Thoracic aorta (tissue), 2 donors: ENCODE measurements at places on chromosomes 16 and 17.

DNA sequence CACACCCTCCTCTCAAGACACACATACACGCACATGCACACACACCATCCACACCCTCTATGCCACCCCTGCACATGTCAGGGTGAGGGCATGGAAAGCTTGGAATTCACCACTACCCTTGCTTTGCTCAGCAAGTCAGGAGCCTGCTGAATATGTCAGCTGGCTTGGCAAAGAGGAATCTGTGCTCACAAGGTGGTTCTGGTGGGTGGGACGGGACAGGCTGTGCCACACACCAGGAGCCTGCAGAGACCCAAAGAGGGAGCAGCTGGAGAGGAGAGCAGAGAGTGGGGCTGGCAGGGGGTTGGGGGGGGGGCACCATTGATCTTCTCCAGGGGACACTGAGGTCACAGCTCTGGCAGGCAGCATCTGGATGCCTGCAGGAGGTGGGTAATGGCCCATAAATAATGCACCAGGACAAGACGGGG, 48.7 kb upstream of the NDRG4 start:
- H3K27me3 ChIP-seq, result no peaks in the 10 kb centered on the region
- DNase-seq, result no peak
- H3K4me3 ChIP-seq, result no peak overlapping the region
- H3K4me1 ChIP-seq, result no peaks in the 10 kb centered on the region

GRCh38 chr16:9091867-9092281, 430 bp downstream of the HAPSTR1 start:
- no peak for DNase-seq
- peak overlapping the region; percentile 98 for H3K27ac ChIP-seq
- H3K4me1 ChIP-seq, result peaks cover 38% of the 10 kb centered on the region

DNA sequence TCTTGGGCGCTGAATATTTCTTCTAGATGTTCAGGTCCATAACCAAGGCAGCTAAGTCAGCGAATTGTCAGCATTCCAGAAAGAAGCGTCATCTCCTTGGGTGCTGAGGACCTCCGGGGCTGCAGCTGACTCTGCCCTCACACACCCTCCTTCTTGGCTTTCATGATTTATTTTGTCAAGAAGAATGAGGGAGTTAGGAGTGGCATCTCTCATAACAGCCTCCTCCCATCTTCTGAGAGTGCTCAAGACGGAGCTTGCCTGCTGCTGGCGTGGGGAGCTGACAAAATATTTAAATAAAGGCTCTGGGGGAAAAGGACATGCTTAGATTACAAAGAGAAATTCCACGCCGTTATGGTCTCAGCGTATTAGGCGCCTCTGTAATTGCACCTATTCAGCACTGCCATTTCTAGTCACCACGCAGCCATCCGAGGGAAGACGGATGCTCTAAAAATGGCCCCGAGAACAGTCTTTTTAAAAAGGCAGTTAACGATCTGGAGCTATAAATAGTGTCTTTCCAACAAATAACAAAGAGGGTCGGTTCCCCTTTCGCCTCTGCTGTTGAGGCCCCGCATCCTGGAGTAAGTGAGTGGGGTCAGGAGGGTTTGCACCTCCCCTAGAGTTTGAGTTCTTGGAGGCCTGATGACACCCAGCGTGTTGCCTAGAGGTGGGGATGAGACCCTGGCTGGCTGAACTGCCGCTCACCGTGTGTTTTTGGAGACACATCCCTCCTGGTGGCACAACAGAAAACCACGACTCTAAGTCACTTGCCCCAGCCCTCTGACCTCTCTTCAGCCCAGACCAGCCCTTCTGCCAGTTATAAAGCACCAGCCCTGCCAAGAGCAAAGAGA, 187.0 kb downstream of the CCDC182 start:
- peak overlapping the region; percentile 31 for H3K4me3 ChIP-seq
- peaks cover 44% of the 10 kb centered on the region for H3K4me1 ChIP-seq
- peak overlapping the region; percentile 12 for H3K27ac ChIP-seq
- no peak for DNase-seq
- H3K36me3 ChIP-seq, result no peaks in the 10 kb centered on the region
- no peaks in the 10 kb centered on the region for H3K27me3 ChIP-seq

DNA sequence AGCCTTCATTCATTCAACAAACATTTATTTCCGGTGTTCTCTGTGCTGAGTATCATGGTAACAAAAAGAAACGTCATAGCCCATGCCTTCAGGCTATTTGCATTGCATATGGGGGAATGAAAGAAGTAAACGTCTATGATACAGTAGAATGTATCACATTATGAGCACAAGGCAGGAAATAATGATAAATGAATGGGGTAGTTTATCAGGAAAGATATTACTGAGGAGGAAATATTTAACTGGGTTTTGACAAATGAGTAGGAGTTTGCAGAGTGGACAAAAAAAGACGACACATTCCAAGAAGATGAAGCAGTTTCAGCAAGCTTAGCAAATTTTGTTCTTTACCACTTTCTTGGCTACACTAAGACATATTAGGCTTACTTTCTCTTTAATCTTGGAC, 1.3 kb upstream of the KRTAP4-7 start:
- no peaks in the 10 kb centered on the region for H3K27me3 ChIP-seq
- H3K4me3 ChIP-seq, result no peak overlapping the region
- no peak overlapping the region for H3K27ac ChIP-seq
- no peaks in the 10 kb centered on the region for H3K4me1 ChIP-seq
- no peak for DNase-seq
- H3K36me3 ChIP-seq, result no peaks in the 10 kb centered on the region

DNA sequence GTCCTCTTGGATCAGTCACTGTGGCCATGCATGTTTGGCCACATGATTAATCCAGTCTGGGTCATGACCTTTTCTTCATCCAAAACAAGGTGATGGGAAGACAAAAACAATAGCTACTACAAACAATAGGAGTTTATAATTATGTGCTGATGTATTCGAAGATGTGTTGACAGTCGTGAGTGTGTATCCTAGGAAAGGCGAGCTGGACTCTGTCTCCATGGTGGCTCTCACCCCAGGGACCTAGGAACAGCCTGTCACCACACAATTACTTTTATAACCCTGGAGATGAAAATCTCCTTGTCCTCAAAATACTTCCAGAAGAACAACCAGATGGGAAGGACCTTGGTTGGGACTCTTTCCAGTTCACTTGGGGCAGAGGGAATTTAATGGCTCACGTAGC, 9.8 kb upstream of the PLK1 start:
- DNase-seq, result no peak
- no peak overlapping the region for H3K27ac ChIP-seq
- no peak overlapping the region for H3K4me3 ChIP-seq
- peaks cover 60% of the 10 kb centered on the region for H3K36me3 ChIP-seq
- no peaks in the 10 kb centered on the region for H3K27me3 ChIP-seq

DNA sequence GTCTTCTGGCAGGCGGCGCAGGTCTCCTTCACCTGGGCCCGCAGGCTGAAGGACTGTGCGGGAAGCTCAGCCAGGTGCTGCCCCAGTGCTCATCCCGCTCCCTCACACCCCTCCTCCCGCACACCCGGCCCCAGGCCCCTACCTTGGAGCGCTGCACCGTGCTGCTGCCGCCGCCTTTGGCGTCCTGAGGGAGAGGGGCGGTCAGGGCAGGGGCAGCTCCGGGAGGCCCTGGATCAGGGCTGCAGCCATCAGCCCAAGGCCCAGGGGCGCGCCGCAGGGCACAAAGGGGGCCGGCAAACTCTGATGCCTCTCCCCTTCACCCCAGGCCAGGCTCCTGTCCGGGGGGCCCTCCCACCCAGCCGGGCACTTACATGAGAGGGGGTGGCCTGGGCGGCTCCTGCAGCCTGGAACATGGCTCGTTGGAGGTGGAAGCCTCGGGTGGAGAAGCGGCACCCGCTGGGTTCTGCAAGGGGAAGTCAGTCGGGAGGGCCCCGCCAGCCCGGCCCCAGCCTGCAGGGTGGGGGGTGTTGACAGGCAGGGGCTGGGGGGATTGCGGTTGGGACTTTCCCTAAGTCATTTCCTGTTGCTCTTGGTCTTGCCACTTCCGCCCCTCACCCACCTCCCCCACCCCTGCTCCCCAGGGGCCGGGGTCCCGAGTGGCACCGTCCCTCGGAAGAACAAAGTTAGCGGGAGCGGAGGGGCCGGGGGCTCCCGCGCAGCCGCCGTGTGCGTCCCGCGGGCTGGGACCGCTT, 863 bp downstream of the LIMD2 start:
- no peaks in the 10 kb centered on the region for H3K27me3 ChIP-seq
- H3K36me3 ChIP-seq, result peaks cover 21% of the 10 kb centered on the region
- peaks cover 24% of the 10 kb centered on the region for H3K4me1 ChIP-seq
- peak overlapping the region; percentile 68 for H3K27ac ChIP-seq
- DNase-seq, result no peak

- H3K27ac ChIP-seq, result peak overlapping the region; percentile 69
- H3K4me3 ChIP-seq, result peak overlapping the region; percentile 91
- no peaks in the 10 kb centered on the region for H3K27me3 ChIP-seq
- no peaks in the 10 kb centered on the region for H3K36me3 ChIP-seq
- peaks cover 20% of the 10 kb centered on the region for H3K4me1 ChIP-seq
These were observed 949 bp upstream of the GSPT1 start for GRCh38 chr16:11916524-11917285.

- H3K36me3 ChIP-seq, result no peaks in the 10 kb centered on the region
- H3K27me3 ChIP-seq, result no peaks in the 10 kb centered on the region
- no peak for DNase-seq
- H3K27ac ChIP-seq, result no peak overlapping the region
- no peaks in the 10 kb centered on the region for H3K4me1 ChIP-seq
- no peak overlapping the region for H3K4me3 ChIP-seq
These were observed 6.4 kb downstream of the NECAB2 start for GRCh38 chr16:83974475-83974874.

DNA sequence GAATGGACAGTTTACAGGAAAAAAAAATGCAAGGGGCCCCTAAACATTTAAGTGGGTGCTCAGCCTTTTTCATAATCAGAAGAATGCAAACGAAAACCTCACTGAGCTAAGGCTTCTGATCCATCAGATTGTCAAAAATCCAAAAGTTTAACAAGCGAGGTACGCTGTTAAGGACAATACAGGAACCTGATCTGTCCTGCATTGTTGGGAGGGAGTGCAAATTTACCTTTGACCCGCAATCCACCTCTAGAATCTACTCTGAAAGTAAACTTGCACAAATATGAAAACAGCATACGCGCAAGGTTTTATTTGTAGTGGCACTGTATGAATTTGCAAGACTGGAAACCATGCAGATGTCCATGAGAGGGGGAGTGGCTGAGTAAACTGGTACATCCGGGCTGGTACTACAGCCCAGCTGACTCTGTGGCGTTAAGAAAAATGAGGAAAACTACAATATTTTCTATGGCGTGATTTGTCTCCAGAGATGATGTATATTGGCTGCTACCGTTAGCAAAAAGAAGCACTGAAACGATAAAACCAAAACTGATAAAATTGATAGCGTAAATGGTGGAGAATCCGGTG, 28.8 kb upstream of the ST6GALNAC1 start:
- DNase-seq, result no peak
- H3K27ac ChIP-seq, result peak overlapping the region; percentile 74
- H3K36me3 ChIP-seq, result peaks cover 2% of the 10 kb centered on the region
- H3K4me1 ChIP-seq, result no peaks in the 10 kb centered on the region
- peak overlapping the region; percentile 79 for H3K4me3 ChIP-seq

- H3K27me3 ChIP-seq, result no peaks in the 10 kb centered on the region
- DNase-seq, result no peak
- H3K4me3 ChIP-seq, result peak overlapping the region; percentile 33
These were observed 204.5 kb upstream of the RPL38 start for GRCh38 chr17:73998653-73999645.
